ENCODE measurements at places on chromosomes 5 and 9.

GRCh38 chr9:72949244-72949582, 3.6 kb downstream of the ALDH1A1 start:
- no peak for DNase-seq

- DNase-seq, result peak; percentile 45
Observed at GRCh38 chr9:98450496-98450895, 195.0 kb upstream of the TBC1D2 start.

GRCh38 chr9:7146582-7146981, 388.8 kb downstream of the KDM4C start:
- no peak for DNase-seq

GRCh38 chr5:168831383-168831782, 252.2 kb upstream of the PANK3 start:
- DNase-seq, result no peak

DNA sequence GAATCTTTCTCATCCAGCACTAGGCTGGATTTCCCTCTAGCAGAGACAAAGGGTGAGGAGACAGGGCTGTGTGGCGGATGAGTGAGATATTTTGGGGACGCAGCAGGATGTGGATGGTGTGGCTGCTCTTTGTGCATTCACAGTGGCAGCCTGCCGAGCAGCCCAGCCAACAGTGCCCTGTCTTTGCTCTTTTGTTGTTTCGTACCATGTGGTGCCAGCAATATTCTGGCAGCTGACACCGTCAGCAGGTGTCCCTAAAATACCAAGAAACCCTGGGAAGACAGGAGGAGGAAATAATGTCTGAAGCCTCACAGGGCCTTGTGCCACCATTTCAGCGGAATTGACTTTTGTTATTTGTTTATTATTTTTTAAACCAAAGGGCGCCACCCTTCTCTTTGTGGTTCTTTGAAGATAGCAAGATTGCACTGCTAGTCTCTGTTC, 141.4 kb downstream of the CCDC192 start:
- no peak for DNase-seq

DNA sequence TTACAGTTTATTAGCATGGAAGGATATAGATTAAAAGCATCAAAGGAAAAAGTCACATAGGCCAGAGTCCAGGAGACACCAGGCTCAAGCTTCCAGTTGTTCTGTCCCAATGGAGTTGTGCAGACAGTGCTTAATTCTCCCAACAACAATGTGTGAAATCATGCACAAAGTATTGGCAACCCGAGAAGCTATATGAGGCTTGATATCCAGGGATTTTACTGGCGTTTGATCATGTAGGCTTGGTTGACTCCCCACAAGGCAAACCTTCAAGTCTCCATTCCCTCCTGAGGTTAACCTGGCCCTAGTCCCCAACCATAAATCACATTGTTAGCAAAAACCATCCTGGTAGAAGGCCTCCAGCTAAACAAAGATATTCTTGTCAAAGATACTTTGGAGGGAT, 141.5 kb downstream of the ADAMTS19 start:
- DNase-seq, result peak; percentile 19

DNA sequence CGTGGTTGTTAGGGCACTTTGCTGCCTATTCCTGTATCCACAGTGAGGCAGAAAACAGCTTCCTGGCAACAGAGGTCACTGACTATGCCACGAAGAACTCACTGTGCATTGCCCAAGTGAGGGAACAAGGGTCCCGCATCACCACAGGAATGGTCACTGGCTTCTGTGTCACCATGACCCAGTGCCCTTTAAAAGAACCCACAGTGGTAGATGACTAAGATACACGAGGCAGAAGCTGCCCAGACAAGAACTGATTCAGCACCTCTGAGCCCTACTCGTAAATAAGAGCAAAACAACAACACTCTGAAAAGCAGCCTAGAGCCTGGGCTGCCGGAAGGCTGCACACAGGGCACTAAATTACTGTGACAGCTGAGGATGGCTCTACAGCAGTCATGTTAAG, 236.6 kb upstream of the RASEF start:
- peak; percentile 74 for DNase-seq

DNA sequence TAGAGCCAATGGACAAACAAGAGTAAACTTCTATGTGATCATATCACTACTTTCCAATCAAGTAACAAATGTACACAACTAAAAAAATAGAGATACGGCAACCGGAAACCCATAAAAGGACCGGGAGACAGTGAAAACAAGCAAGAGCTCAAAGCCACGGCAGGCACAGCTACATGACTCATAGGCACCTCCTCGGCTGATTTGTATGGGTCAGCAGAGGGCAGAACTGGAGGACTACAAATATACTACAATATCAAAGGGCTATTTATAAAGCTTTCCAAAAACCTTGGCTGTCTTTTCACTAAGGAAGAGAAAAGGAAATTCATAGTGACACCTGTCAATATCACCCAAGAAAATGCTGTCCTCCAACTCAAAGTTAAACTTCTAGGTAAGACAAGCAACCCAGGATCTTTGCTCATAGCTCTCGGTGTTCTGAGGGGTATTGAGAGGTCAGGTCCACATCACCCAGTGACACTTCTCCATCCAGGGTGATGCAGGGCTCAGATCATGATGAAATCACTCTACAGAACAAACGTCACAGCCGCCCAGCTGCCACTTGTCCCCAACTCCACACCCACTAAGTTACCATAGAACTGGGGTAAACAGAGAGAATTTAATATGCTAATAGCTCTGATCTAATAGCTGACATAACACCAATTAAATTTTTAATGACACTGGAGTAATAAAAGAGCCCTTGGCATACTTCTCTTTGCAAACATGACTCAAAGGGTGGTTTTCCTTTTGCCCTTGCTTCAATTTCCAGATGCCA, 41.3 kb downstream of the PFDN1 start:
- peak; percentile 92 for DNase-seq

DNA sequence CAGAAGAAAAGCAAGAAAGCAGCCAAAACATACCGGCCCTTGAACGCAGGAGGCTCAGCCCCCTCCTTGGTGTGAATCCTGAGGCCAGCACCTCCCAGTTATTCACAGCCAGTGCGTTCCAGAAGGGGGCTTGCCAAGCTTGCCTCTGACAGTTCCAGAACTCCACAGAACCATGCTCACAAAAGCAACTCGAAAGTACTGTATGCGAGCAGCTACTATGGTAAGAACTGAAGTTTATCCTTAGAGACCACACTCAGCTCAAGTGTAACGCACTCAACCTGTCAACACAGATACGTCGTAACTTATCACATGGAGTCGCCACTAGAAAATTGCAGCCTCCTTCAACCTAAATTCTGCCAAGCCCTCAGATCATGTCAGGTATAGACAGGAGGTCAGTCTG, 1.4 kb downstream of the UBAC1 start:
- no peak for DNase-seq

Data from astrocyte of the hippocampus (primary cell).